ENCODE measurements at places on chromosomes 16 and 17.

- no peak for DNase-seq
These were observed 24.7 kb downstream of the UTP4 start for GRCh38 chr16:69157196-69157595.

DNA sequence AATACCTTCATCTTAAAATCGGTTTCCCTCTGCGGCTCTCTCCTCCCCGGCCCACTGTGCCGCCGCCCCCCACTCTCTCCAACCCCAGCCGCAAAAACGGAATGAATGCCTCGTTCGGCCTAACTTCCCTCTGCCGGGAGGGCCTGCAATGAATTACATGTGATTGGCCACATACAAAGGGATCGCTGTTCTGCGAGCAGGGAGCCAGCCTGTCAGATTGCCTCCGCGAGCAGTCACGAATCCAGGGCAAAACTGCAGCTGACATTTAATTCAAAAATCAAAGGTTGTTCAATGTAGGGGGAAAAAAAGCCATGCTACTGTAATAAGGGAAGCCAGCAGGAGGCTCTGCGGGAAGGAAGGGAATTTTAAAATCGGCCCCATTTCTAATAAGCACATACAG lies 84.9 kb downstream of the TBC1D16 start:
- no peak for DNase-seq

GRCh38 chr17:6427279-6427781 lies 7.6 kb downstream of the AIPL1 start:
- peak; percentile 24 for DNase-seq

DNA sequence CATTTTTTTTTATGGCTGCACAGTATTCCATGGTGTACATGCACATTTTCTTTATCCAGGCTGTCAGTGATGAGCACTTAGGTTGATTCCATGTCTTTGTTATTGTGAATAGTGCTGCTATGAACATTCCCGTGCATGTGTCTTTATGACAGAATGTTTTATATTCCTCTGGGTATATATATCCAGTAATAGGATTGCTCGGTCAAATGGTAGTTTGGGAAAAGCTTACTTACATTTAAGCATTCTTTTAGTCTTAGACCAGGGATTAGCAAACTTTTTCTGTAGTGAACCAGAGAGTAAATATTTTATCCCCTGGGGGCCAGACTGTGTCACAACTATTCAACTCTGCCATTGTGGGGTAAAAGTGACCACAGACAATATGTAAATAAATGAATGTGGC lies 40.2 kb downstream of the MED13 start:
- no peak for DNase-seq

DNA sequence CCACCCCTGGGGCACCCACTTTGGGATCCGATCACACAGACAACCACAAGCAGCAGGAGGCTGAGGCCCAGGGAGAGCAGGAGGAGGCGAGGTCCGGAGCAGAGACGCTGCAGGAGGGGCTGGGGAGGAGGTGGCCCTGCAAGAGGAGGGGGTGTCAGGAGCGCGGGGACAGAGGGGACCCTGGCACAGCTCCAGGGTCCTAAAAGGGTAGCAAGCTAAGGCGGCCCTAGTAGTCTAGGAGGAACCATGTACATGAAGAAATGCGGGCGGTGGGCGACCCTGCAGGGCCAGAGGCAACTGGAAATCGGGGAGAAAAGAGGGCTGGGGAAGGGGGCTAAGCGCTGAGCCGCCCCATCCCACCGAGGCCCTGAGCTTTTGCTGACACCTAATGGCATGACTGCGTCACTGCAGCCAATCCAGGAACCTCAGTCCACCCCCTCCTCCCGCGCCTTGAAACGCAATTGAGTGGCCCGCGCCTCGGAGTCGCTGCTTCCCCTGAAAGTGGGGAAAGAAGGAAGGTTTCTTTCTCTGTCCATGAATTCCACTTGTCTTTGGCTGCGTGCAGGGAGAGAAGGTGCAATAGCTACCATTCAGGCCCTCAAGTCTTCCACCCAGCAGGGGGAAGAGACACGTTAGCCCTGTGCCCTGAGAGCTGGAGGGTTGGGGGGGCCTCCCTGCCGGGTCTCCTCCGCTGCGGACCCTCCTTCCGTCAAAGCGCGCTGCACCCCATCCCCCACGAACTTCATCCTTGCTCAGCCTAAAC lies 1.8 kb downstream of the ASGR1 start:
- DNase-seq: peak; percentile 57

DNA sequence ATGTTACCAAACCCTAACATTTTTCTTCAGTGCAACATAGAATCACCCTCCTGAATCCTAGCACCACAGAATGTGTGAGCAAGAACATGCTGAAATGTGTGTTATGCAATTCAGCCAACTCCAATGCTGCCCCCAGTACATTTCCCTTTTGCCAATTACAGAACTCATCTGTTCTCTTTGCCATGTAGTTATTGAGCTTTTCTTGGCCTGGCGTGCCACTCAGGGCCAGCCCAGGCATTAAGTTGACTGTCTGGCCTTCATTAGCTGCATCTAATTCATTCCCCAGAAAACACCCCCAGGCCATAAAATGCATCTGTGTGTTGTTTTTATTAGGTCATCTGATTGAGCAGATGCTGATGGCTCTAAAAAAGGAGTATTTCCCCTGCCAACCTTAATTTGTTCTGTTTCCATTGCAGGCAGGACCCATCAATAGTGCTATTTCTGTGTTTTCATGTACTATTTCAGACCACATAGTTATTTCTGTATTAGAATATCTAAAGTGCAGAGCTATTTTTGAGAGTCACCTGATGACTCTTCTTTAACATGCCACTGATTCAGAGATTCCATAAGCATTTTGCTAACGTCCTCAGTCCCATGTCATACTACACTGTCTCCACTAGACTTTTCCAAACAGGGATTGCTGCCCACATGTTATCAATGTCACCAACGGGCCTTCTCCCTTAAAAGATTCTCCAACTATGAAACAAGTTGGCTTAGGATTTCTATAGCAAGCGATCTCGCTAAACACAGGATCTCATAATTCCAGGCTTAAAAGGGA lies 969.7 kb downstream of the CDH11 start:
- DNase-seq: no peak

GRCh38 chr17:58338454-58338840 lies 9.9 kb upstream of the TSPOAP1 start:
- DNase-seq: no peak

- no peak for DNase-seq
These were observed 14.8 kb downstream of the TAC4 start for GRCh38 chr17:49832840-49833599.

- DNase-seq: no peak
These were observed 34.8 kb downstream of the FAM20A start for GRCh38 chr17:68566442-68566738.

- no peak for DNase-seq
These were observed 4.1 kb downstream of the SMTNL2 start for GRCh38 chr17:4588391-4588790.

GRCh38 chr16:77212741-77213541 lies 13.7 kb downstream of the SYCE1L start:
- peak; percentile 51 for DNase-seq

- no peak for DNase-seq
These were observed 18.8 kb downstream of the FOXF1 start for GRCh38 chr16:86529160-86529559.

DNA sequence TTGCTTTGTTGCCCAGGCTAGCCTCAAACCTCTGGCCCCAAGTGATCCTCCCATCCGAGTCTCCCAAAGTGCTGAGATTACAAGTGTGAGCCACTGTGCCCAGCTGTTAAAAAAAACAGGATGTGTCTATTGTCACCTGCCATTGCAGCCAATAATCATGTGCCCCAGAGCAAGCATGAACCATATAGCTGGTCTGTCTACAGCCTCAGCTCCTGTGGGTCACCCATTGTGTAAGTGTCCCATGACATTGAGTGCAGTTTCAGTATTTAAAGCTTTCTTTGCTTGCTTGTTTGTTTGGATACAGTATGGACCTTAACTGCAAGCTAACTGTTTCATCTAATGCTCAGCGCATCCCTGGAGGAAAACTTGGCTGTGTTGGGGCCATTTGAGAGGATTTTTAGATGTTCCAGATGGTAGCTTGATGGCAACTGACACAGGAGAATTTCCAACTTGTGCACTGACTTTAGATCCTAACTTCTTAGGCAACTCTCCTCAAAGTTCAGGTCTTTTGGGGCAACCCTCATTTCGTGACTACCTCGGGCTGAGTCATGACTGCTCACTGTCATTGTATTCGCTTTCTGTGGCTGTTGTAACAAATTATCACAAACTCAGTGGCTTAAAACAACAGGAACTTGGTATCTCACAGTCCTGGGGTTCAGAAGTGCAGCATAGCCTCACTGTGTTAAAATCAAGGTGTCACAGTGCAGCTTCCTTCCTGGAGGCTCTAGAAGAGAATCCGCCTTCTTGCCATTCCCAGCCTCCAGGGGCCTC lies 30.3 kb upstream of the ADORA2B start:
- no peak for DNase-seq

GRCh38 chr16:12260647-12261262 lies 284.2 kb downstream of the SNX29 start:
- DNase-seq: no peak

DNA sequence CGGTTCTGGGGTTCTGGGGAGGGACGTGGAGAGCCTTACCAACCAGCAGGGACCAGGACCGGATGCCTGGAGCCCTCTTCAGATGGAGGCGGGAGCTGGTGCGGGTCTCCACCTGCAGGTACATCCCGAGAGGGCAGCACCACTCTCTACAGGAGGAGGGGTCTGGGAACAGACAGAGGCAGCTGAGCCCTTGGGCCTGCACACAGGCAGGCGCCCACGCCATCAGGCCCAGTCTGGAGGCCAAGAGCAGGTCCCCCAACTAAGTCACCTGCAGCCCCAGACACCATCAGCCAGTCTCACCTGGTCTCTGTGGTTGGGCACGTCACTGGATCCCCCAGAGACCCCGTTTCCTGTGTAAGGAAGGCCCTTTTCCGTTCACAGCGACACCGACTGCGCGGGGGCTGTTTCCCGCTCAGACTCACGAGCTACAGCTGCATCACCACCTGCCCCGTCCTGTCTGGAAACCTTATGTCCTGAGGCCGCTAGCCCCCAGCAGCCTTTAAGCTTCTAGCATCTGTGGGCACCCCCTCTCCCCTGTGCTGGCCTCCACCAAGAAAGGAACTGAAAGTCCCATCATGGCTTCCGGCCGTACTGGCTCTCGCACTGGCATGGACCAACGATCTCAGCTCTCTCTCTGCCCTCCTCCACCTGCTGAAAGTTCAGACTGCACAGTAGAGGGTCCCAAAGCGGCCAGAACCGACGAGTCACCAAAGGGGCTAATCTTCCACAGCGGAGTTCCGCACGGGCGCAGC lies 1.2 kb downstream of the CYBC1 start:
- DNase-seq: peak; percentile 90

DNA sequence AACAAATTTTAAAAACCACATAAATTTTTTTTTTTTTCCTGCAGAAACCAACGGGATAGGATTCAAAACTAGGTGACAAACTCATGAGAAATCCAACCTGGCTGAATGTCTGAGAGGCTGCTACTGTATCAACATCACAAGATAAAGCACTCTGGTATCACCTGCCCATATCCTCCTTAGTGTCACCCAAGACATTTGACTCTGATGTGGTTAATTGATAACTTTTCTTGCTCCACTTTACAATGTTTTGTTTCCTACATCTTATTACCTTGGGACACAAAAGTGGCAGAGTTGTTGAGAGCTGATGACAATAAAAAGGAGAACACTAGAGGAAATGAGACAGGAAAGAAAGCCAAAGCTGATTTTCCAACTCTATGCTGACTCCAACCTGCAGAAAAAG lies 4.0 kb upstream of the FBXL20 start:
- no peak for DNase-seq

GRCh38 chr17:62716834-62717588 lies 89.5 kb downstream of the MRC2 start:
- no peak for DNase-seq

DNA sequence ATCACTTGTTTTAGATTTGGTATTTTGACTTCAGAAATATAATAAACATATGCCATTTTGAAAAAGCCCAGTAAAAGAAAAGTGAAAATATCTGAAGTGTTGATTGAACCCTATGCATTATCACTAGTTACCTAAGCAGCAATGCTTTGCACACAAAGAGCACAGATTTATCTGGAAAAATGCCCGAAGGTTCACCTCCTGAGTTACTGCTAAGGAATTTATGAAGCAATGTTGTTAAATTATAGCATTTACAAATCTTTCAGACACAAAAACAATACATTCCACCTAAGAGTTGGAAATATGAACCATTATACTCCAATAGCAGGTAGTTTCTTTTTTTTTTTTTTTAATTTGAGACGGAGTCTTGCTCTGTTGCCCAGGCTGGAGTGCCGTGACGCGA lies 38.9 kb upstream of the GHDC start:
- no peak for DNase-seq

DNA sequence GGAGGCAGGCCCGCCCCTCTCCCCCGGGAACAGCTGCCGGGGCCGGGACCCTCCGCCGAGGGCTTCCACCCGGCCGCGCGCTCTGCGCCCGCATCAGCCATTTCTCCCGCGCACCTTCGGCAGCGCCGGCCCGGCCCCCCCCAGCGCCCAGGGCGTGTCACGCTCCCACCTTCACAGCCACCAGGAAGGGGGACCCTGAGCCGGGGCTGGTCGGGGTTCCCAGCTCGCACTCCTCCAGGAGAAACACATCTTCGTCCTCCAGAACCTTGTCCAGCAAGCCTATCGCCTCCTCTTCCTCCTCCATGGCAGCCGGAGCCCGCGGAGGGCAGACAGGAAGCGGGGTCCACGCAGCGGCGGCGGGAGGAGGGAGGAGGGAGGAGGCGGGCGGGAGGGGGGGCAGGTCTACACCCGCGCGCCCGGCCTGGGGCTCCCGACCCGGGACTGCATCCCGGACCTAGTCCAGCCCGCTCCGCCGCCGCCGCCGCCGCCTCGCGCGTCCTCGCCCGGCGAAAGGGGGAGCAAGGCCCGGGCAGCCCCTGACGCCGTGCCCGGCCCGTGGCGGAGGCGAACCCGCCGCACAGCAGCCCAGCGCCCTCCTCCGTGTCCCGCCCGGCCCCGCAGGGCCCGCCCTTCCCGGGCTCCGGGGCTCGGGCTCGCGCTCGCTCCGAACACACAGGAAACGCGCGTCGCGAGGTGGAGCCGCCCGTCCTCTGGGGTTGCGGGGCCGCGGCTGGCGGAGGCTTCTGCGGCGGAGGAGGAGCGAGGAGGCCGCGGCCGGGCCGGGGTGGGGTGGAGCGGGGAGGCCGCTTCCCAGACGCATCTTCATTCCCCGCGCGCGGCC lies 70.8 kb downstream of the ABR start:
- DNase-seq: peak; percentile 88

DNA sequence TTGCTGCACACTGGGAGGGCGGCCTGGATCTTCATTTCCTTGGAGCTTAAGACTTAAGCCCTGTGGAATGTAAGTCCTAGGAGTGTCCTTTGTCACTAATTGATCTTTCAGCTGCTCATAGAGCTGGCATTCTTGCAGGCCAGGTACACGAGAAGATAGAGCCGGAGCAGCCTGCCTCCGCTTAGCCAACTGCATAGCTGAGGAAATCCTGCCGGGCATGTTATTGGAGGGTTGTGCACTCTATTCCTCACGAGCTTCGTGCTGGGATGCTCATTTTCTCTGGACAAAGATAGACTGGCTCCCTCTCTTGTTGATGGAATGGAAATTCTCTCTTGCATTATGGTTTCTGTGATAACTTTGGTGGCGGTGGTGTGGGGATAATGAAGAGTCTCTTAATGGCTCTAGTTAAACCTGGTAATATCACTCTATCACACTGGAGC lies 76.9 kb downstream of the RPA1 start:
- DNase-seq: no peak

Measured in CD4-positive, CD25-positive, alpha-beta regulatory T cell (primary cell).